Left colon (tissue), 2 donors: ENCODE measurements at places on chromosomes 4 and X. TPM values are rescaled to one million over a fixed set of nuclear protein-coding genes. Genes with fewer than 3 reads are reported as not detected.

DIPK2B gene
- 2.2 TPM for total RNA-seq

SOX3 gene
- total RNA-seq: not detected

PRKG2 gene
- total RNA-seq: 8.0 TPM

SCD5 gene
- 0.98 TPM for total RNA-seq

CDKL5 gene
- 4.2 TPM for total RNA-seq

GIMD1 gene
- not detected for total RNA-seq

STPG2 gene
- total RNA-seq: not detected

PRAF2 gene
- 4.2 TPM for total RNA-seq

MAP7D2 gene
- 1.4 TPM for total RNA-seq
